ENCODE measurements at places on chromosomes 11 and 22.

- DNase-seq: no peak
Observed at GRCh38 chr11:72234514-72234830, 9.5 kb downstream of the PHOX2A start.

GRCh38 chr11:2540992-2541680 lies 96.3 kb downstream of the KCNQ1 start:
- DNase-seq: peak; percentile 16

- peak; percentile 24 for DNase-seq
Observed at GRCh38 chr11:1387961-1388762, 1.6 kb upstream of the BRSK2 start.

DNA sequence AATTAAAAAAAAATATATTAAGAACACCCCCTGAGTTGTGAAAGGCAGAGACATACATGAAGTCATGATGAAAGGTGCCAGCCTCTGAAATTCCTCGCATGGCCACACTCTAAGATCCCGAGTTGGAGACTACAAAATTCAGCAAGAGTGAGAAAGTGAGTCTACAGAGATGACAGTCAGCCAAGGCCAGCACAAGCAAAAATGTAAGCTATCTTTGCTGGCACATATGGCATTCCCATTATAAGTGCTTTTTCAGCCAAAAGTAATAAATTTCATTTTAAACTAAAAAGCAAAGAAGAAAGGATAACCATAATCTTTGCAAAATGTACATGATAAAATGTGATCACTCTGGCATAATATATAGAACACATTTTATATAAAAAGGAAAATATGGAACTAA lies 40.6 kb downstream of the FANCF start:
- no peak for DNase-seq

Measured in glutamatergic neuron (in vitro differentiated cells).